RPMI8226 (cell line): ENCODE measurements at places on chromosomes 12 and 14.

- DNase-seq, result no peak
These were observed 108.7 kb downstream of the SLC8A3 start for GRCh38 chr14:70080076-70080475.

- DNase-seq, result no peak
These were observed 64.7 kb downstream of the BTG1 start for GRCh38 chr12:92080911-92081285.

GRCh38 chr14:68405961-68406360 lies 386.9 kb downstream of the ZFP36L1 start:
- DNase-seq, result no peak

- DNase-seq, result no peak
These were observed 10.3 kb upstream of the MYH7 start for GRCh38 chr14:23445773-23446172.

- DNase-seq, result peak; percentile 75
These were observed 1.5 kb downstream of the DDHD1 start for GRCh38 chr14:53151523-53152183.

DNA sequence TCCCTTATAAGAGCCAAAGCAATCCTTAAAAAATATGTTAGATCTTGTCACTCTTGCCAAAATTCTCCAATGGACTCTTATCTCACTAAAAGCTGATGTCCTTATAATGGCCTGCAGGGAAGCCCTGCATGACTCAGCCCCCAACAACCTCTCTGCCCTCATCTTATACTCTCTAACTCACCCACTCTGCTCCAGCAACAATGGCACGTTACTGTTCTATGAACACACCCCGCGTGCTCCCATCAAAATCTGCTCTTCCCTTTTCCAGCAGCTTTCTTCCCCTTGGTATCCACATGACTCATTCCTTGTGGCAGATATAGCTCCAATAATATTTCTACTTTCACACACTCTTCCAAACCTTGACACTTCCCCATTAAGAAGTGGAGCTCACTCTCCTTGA lies 108.1 kb downstream of the DENND5B start:
- DNase-seq, result no peak

DNA sequence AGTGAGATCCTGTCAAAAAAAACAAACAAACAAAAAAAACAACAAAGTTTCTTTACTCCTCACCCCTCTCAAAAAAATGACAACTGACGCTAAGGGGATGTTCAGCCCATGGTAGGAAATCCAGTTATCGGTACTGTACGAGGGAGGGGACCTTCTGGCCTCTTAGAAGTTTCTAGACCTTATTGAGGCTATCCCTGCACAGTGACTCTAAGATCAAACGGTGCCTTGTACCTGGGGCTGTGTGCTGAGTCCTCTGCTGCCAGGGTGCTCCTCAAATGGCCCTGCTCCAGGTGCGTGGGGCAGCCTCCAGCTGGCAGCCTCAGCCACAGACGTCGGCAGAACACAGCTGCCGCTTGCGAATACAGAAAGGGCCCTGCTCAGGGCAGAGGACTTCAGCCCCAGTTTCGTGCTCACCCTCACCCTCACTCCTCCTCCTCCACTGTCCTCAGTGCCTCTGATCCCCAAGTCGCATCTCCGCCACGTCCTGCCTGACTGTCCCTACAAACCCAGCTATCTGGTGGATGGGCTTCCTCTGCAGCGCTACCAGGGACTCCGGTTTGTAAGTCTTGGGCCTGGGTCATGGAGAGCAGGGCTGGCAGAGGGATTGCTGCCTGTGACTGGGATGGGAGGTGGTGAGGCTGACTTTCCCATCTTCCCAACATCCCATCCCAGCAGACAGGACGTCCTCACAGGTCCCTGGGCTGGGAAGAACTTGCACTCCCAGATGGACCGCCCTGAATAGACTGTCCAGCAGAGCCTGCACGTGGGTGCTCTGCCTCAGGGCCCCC lies 90.9 kb downstream of the B4GALNT3 start:
- DNase-seq, result peak; percentile 68

DNA sequence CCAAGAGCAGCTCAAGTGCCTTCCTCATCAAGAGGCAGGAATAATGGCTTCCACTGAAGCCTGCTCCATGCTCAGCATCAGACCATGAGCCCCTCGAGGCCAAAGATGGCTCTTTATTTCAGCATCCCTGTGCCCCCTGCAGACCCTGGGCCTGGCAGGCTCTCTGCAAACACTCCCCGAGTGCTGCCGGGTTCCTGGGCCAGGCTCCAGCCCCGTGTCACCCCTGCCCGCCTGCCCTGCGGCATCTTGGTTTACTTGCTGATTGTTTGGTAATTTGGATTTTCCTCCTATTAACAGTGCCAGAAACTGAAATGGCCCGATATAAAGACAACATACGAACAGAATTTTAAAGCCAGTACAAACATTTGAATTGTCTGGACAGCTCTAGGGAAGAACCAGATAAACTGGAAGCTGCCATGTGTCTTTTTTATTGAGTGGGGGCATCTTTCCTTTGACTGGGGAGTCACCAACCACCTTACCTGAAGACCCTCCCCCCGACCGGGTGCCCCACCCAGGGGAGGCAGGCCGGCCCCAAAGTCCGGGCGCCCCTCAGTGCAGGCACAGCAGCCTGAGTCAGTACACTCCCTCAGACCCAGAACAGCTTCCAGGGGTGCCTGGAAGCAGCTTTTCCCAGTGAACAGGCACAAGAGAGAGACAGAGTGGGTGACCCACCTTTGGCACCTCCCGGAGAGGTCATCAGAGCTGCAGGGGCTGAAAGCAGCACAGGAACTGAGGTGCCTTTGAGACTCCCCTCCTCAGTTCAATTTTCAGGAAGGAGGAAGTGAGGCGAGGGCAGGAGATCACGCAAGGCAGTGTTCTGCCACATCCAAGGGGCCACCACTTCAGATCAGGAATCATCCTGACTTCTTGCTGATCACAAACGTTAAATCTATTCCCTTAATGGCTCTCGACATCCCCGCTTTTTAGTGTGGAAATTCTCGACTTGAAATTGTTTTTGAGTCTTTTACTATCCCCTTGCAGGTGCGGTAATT lies 30.6 kb downstream of the ITPK1 start:
- no peak for DNase-seq

DNA sequence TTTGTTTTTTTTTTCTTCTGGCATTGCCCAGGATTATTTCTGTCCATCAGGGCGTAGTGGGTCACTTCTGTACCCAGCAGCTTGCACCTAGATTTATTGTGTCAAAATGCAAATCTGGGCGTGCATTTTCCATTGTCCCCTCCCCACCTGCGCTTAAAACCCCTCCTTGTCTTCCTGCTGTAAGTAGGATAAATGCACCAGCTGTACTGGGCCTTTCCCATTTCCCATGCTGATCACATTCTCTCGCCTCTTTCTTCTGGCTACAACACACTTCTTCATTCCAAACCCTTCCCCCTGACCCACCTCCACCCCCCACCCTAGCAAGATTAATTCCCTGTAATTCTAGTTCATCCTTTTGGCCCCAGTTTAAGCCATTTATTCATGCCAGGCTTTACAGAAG lies 128.0 kb downstream of the ETV6 start:
- DNase-seq, result no peak

DNA sequence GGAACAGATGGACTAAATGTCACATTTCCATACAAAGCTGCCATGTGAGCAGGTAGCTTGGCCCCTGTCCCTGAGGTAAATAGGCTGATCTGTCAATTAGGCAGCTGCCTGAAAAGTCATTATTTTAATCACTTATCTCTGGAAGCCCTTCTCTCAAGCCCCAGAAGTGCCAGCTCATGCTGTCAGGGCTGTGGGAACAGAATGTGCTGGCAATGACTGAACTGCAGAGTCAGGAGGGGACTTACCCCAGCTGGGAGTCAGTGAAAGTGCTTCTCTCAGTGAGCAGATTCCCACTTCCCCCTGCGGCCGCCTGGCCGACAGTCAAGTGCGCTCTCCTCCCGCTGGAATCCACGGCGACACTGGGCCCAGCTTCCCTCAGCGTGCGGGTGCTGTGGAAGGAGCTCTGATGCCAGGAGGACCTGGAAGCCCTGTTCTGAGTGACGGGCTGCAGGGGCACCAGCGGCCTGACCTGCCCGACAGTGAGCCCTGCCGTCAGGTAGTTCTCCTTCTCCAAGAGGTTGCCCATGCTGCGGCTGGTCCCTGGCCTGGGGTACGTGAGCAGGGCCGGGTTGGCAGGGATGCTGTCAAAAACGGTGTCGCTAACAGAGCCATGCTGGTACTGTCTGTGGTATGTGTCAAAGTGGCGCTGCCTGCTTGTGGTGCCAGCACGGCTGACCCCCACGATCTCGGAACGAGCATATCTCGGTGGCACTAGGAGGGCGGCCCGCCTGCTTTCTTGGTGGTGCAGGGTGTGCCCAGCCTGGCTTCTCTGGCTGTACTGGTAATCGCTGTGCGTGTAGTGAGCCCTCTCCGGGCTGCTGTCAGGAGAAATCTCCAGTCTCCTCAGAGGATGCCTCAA lies 18.7 kb downstream of the PKP2 start:
- DNase-seq, result peak; percentile 85

- DNase-seq, result no peak
These were observed 53.8 kb upstream of the NPFF start for GRCh38 chr12:53560912-53561589.

DNA sequence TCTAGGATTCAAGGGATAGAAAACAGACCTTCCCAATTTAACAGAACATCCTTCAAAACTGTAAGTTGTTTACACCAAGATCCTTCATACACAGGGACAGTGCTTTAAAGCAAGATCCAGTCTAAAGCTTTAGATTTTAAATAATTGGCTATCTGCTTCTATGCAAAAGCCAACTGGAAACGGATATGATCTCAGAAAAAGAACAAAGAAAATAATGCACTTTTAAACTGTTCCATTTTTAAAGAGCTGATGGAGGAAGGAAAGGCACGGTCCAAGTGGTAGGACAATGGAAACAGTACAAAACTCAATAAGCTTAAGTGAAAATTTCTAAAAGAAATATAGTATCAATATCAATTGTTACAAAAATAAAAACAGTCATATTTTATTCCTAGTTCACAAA lies 27.7 kb downstream of the LRP6 start:
- no peak for DNase-seq

DNA sequence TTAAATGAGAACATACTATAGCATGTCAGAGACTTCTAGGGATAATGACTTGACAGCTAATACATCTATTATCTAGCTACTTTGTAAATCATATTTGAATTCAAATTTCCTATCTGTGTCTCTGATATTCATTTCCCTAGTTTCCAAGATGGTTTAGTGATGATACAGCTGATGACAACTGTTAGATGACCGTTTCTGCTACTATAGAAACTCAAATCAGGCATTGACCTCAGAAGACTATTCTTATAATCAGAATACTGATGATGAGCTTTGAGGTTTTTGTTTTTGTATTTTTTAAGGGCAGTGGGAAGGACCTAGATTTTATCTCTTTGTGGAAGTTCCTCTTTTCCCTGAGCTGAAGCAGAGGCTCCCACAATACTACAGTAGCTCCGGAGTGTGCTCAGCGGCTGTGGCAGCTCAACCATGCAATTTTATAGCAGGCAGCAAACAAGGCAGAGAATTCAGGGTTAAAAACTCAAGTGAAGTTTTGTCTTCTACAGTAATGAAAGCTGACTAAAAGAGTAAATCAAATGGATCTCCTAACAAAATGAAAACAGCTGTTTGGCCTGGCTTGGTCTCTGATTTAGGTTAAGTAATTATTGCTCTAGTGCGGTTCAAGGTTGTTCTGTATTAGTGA lies 145.1 kb downstream of the SLC25A21 start:
- no peak for DNase-seq

GRCh38 chr12:114604606-114605005 lies 79.4 kb downstream of the TBX3 start:
- DNase-seq, result no peak

GRCh38 chr14:20564501-20564997 lies 3.7 kb upstream of the RNASE9 start:
- no peak for DNase-seq

- no peak for DNase-seq
These were observed 61.5 kb downstream of the NT5DC3 start for GRCh38 chr12:103779410-103780092.

GRCh38 chr12:113152835-113153814 lies 3.6 kb downstream of the CFAP73 start:
- DNase-seq, result peak; percentile 90

GRCh38 chr14:35231207-35231760 lies 60.9 kb upstream of the PSMA6 start:
- DNase-seq, result no peak

DNA sequence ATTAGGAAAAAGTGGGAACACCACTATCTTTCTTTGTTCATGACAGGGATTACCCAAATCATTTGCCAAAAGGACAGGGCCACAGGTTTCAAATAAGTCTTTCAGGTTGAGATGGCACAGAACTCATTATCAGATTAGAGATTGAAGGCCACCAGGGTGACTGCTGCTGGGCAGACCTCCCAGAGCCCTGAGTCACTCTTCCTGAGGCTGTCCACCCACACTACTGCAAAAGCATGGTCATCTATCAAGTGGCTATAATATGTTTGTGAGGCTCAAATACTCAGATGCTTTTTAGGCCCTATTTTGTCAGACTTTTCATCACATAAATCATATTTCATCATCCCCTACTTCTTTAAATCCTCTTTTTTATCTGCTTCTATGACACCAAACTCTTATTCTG lies 155.3 kb upstream of the CCDC196 start:
- no peak for DNase-seq

GRCh38 chr12:113639474-113639873 lies 167.8 kb upstream of the LHX5 start:
- DNase-seq, result no peak

GRCh38 chr12:9740106-9740750 lies 7.3 kb upstream of the CLECL1 start:
- DNase-seq, result no peak

DNA sequence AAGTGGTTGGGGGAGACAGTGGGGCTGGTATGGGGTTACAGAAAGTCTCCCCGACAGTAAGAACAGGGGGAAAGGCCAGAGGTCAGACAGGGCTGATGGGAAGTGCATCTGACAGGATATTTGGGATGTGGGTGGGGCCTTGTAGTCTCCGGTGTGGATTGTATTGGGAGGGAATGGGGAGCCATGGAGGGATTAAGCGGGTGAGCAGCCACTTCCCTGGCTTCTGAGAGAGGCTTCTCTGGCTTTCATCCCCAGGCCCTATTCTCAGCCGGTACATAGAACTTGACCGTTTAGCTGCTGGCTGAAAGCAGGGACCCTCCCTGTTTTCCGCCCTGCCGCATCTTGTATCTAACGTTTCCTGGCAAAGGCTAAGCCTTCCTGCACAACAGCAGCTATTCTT lies 222.0 kb upstream of the LHX5 start:
- DNase-seq, result no peak
